ENCODE measurements at places on chromosomes 5 and 9.

- DNase-seq, result no peak
Measured at GRCh38 chr9:110050925-110051355, 157.0 kb downstream of the C9orf152 start.

GRCh38 chr5:139849501-139849900 lies 53.9 kb downstream of the PSD2 start:
- no peak for DNase-seq

DNA sequence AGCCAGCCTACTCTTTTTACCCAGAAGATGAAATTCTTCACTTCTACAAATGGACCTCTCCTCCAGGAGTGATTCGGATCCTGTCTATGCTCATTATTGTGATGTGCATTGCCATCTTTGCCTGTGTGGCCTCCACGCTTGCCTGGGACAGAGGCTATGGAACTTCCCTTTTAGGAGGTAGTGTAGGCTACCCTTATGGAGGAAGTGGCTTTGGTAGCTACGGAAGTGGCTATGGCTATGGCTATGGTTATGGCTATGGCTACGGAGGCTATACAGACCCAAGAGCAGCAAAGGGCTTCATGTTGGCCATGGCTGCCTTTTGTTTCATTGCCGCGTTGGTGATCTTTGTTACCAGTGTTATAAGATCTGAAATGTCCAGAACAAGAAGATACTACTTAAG lies 16.6 kb downstream of the OCLN start:
- no peak for DNase-seq

- no peak for DNase-seq
Measured at GRCh38 chr9:134895908-134896833, 15.6 kb downstream of the FCN2 start.

DNA sequence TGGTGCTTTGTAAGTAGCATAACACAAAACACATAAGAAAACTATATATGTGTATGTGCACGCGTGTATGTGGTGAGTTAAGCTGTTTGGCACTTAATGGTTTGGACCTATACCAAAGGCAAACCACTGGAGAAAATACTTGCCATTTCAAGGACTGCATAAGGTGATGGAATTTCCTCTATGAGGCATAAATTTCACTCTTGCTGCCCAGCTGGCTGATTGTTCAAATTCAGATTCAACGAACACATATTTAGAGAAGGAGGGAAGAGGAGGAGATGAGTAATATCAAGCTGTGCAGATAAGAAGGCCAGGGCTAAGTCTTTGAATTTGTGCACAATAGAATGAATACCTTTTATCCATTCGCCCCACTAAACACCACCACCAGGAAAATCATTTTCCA lies 470.6 kb upstream of the MPDZ start:
- DNase-seq, result no peak

DNA sequence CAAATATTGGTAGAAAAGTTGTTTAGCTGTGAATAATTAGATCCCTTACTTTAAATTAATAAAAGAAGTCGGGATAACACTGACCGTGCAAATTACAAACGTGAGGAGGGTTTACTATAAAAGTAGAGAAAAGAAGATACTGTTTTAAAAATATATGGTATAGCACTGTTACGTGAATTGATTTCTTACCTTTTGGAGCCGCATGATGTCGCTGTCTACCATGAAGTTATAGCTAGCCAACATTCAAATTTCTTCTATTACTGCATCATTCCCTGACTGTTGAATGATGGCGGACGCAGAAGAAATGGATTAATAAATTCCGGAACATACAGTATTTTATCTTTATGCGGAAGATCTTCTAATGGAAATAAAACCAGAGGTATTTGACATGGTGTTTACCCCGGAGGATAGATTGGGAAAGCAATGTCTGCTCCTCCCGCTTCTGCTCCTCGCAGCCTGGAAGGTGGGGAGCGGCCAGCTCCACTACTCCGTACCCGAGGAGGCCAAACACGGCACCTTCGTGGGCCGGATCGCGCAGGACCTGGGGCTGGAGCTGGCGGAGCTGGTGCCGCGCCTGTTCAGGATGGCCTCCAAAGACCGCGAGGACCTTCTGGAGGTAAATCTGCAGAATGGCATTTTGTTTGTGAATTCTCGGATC lies at the start of gene PCDHA6:
PCDHA6 (plus strand) TSS at position 257 of the 658 bp plus-strand sequence; CDS start at position 389, 132 bp downstream.
- DNase-seq, result no peak

DNA sequence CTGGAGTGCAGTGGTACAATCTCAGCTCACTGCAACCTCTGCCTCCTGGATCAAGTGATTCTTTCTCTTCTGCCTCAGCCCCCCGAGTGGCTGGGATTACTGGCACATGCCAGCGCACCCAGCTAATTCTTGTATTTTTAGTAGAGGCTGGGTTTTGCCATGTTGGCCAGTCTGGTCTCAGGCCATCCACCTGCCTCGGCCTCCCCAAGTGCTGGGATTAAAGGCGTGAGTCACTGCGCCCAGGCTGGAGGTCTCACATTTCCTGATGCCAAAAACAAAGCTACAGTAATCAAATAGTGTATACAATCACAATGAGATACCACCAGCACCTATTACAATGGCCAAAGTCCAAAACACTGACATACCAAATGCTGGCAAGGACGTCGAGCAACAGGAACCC lies 51.1 kb downstream of the TTLL11 start:
- no peak for DNase-seq

DNA sequence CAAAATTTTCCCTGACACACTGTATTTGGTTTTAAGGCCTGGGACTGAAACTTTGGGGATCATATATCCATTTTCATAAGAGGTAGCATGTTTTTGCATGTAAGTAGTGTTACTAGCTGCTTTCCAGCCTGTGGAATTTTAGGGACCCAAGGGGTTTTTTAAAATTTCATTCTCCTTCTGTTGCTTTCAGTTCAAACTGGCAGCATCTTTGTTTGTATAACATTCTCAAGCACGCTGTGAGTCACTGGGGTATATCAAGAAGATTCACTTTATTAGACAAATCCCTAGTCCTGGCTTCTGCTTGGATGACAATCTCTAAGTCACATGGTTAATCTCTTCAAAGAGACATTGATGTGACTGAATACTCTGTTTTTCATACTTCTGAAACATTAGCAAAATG lies 479.0 kb downstream of the CYLC2 start:
- no peak for DNase-seq

GRCh38 chr9:106626936-106627335 lies 236.0 kb upstream of the ZNF462 start:
- DNase-seq, result no peak

DNA sequence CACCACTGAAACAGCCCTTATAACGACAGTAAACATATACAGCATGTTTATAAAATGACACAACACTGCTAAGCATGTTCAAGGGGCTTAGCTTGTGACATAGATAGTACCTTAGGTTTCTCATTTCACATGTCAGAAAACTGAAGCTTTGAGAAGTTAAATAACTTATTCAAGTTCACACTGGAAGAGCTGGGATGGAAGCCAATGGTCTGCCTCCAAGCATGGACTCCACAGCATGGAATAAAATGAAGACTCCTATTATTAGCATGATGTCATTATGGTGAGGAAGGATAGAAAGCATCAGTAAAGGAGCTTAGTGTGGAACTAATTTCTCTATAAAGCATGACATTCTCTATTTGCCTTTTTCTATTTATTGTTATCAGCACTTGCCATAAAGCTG lies 316.7 kb downstream of the PLK2 start:
- no peak for DNase-seq

GRCh38 chr5:52863715-52864290 lies 76.1 kb downstream of the ITGA1 start:
- DNase-seq, result no peak

DNA sequence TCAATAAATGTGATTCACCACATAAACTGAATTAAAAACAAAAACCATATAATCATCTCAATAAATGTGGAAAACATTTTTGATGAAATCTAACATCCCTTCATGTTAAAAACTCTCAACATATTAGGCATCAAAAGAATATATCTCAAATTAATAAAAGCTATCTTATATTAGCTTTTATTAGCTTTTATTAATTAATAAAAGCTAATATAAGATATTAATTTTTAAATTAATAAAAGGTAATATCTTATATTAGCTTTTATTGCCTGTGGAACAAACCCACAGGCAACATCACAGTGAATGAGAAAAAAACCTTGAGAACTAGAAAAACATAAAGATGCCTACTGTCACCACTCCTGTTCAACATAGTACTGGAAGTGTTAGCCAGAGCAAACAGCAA lies 338.9 kb upstream of the GRIA1 start:
- DNase-seq, result no peak

- DNase-seq, result no peak
Measured at GRCh38 chr9:105138306-105138801, 106.1 kb upstream of the SLC44A1 start.

DNA sequence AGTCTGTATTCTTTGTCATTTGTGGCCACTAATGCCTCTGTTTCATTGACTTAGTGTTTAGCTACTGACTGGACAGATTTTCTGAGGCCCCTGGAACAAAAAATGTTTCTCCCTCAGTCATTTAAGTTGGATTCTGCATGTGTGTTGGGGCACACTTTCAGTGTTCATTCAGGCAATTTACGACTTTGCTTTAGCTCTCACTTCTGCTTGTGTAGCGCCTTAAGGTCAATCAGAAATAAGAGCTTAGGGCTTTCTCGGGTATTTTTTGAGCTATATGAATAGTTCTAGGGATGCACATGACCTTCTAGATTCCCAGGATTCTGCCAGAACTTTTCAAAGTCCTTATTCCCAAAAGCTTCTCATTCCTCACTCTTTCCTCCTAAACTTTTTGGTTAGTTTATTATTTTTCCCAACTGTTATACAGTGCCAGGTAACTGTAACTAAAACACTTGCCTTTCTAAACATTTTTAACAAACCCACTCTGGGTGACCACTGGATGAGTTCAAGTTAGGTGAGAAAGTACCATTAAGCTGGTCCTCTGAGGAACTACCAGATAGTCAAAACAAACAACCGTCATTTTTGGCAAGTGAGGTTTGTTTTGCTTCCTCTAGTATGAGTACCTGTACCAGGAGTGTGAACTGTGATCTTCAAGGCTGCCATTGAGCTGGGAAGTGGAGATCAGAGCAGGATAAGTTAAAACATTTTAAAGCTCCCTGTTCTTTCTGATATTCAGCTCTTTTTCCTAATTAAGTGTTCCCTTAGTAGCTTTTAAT lies 571.3 kb upstream of the TLE4 start:
- DNase-seq, result no peak

DNA sequence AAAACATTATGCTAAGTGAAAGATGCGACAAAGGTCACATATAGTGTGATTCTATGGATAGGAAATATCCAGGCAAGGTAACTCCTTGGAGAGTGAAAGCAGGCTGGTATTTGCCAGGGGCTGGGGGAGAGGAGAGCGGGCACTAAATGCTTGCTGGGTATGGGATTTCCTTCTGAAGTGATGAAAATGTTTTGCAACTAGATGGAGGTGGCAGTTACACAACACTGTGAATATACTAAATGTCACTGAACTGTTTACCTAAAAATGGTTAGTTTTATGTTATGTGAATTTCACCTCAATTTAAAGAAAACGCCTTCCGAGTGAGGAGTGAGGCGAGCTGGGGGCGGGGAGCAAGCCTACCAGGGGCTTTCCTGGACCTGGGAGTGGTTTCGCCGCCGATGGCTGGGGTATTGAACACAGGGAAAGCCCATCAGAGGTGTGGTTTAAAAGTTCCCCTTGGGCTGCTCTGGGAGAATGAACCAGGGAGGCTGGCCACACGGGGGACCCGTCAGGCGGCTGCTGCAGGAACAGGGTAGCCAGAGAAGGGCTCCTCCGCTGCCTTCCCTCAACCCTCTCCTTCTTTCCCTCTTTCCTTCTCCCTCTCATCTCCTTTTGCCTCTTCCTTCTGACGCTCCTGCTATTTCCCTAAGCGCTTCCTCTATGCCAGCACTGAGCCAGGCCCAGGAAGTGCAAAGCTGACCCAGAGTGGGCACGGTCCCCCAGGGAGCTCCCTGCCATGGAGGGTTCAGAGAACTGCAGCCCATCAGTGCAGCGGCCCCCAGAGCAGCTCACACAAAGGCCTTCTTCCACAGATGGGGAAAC lies 4.9 kb downstream of the AKNA start:
- peak; percentile 58 for DNase-seq

DNA sequence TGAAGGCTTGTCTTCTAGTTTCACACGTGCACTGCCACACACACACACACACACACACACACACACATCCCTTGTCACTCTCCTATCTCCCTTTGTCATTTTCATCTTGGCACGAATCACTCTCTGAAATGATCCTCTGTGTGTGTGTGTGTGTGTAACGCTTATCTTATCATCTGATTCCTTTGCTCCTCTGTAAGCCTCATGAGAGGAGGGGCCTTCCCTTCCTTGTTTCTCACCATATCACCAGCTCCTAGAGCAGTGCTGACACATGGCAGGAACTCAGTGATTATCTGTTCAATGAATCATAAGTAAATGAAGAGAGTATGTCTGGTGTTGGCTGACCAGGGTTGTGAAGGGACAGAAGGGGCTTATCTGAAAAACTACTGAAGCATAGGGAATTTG lies 53.3 kb downstream of the PDE4D start:
- DNase-seq, result no peak

- no peak for DNase-seq
Measured at GRCh38 chr5:159224471-159224870, 15.1 kb upstream of the RNF145 start.

- no peak for DNase-seq
Measured at GRCh38 chr9:108852079-108852478, 3.7 kb downstream of the ACTL7B start.

DNA sequence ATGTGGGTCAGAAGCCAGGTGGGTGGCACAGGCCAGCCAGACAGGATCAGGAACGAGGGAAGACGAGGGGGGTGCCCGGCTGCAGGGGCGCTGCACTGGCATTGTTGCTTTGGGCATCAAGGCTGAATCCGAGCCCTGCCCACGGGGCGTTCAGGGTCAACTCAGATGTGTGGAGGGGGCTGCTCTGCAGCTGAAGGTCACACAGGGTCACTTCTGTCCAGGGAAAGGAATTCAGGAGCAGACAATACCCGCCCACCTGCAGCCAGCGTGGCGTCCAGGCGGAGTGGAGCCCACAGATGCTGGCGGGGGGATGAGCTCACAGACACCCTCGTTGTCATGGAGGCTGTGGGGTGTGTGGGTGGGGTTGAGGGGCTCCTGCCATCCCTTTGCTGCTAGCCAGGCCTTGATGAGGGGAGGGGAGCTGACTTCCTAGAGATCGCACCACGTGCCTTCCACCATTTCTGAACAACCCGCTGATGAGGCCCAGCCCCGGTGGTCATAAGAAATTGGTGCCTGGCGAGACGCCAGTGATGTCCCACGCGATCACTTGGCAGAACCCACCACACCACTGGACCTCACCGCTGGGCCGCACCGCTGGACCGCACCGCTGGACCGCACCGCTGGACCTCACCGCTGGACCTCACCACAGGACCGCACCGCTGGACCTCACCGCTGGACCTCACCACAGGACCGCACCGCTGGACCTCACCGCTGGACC lies 31.2 kb downstream of the MRPL36 start:
- DNase-seq, result no peak

DNA sequence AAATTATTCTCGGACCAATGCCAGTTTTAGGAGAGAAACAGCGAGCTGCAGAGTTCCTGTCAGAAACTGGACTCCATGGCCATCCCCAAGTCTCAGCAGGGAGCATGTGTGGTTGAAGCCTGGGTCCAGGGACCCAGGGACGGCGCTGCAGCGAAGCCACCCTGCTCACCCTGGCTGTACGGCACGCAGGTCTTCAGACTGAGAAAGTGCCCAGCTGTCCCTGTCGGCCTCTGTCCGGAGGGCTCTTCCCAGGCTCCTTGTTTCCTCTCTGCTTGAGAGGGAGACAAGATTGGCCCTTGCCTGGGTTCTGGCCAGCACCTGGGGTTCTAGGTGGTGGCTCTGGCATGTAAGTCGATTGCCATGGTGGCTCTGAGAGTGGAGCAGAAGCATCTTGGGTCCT lies 26.9 kb downstream of the PTGES2 start:
- DNase-seq, result no peak
